ENCODE measurements at places on chromosomes 4 and X.

- no peak for DNase-seq
Observed at GRCh38 chrX:104315555-104315954, 60.8 kb upstream of the ESX1 start.

DNA sequence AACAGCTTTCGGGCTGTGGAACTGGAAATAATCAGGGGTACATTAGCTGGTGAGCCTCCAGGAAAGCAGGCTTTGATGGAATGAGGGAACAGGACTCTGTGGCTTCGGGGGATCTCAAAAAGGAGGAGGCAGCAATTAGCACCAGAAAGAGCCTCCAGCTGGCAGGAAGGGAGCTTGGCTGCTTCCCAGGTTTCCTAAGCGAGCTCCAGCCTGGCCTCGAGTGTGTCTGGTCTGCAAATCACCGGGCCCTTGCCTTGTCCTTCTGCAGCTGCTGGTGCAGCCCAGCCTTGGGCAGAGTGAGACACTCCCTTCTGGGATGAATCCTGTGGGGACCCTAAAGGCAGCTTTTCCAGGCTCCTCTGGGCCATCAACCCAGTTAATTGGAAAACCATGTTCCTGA is 10.7 kb upstream of the PDHA1 start:
- DNase-seq = no peak

GRCh38 chrX:154981116-154981411 is 41.5 kb downstream of the F8 start:
- no peak for DNase-seq

DNA sequence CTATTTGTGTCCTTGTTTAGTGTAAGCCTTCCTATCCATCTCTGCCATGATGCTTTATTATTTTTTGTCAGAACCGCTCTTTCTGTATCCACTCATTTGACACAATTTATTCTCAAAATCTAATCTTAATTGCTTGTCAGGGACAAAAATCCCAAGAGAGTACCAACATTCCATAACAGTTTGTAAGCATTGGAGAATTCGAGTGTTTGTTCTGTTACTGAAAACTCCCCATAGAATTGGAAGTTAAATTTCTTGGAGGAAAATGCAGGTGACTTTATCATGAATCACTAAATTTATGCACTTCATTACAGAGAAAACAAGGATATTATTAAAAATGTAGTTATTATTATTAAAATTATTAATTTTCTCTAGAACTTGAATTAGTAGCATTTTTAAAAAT is 1986.1 kb downstream of the ARAP2 start:
- DNase-seq = no peak

- DNase-seq = no peak
Observed at GRCh38 chr4:103305355-103305754, 107.2 kb upstream of the CENPE start.
